Choroid plexus epithelial cell (primary cell): ENCODE measurements at places on chromosomes 16 and 17.

GRCh38 chr17:40399185-40399584 lies 18.5 kb downstream of the TOP2A start:
- peak; percentile 82 for DNase-seq

DNA sequence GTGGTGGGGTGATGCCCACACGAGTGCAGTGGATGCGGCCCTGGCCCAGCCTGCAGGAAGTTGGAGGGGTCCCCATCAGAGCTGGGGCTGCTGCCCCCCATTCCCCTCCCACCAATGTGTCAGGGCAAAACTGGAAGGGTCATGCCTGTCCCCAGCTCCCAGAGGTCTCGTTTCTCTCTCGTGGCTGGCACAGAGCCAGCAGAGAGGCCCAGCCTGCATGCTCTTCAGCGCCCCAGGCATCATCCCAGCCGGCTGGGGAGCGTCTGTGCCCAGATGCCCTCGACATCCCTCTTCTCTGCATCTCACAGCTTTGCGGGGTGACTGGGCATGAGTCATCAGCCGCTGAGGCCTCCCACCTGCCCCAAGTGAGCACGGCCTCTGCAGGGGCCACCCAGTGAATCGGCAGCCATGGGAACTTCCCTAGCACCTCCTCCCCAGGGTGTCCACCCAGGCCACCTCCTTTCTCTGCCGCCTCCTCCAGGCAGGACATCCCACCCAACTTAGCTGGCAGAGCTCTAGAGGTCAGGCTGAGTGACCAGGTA lies 9.8 kb upstream of the CSNK1D start:
- DNase-seq, result peak; percentile 76

GRCh38 chr17:21376759-21377690 lies 868 bp downstream of the KCNJ12 start:
- DNase-seq, result peak; percentile 49

- no peak for DNase-seq
Measured at GRCh38 chr16:85530370-85530739, 82.8 kb upstream of the GSE1 start.

GRCh38 chr17:40312893-40313667 lies 4.1 kb downstream of the RARA start:
- no peak for DNase-seq

- DNase-seq, result no peak
Measured at GRCh38 chr17:6669479-6670212, 18.1 kb downstream of the C17orf100 start.

DNA sequence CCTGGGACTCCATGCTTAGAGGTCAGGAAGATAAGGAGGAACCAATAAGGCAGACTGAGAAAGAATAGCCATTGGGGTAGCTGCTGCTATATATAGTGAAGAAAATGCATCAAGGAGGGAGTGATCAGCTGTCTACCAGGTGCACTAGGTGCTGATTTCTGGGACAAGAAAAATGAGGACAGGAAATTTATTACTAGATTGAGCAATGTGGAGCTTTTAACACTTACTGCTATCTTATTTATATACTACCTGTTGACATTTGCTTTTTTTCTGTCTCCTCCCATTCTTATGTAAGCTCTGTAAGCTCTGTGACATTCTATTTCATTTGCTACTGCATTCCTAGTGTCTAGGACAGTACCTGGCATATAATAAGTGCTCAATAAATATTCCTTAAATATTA lies 53.7 kb upstream of the DHX40 start:
- no peak for DNase-seq

GRCh38 chr17:82979718-82980117 lies 99.7 kb upstream of the METRNL start:
- DNase-seq, result no peak

- no peak for DNase-seq
Measured at GRCh38 chr16:28212532-28212873, 738 bp upstream of the XPO6 start.

- no peak for DNase-seq
Measured at GRCh38 chr17:48561884-48562810, 16.0 kb downstream of the HOXB4 start.

DNA sequence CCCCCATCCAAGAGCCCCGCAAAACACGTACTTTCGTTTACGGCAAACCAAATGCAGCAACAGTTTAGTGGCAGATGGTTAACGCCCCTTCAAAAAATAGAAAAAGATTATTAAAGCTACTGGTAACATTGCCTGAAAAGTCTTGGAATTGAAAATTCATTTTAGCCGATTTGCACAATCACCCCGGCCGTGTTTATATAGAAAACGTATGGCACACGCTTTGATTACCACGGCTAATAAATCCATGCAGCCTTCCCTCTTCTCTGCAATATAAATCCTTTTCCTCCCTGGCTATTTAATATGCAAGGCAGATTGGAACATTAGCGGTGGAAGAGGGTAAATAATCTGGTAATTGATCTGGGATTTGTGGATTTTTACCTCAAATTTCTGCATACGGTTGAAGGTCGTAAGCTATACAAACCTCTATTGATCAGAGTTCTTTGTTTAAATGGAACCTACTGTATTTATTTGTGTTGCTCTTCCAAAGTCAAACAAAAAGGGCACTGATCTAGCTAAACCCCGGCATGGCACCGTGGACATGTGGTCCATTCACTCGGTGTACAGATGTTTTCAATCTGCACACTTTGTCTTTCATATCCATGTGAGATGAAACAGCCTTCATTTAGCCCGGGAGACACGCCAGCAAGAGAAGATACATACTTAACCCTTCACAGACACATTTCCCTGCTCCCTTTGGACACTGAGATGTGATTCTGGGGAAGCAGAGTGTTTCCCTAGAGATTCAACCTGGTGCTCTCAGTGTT lies 238.1 kb upstream of the MAF start:
- peak; percentile 5 for DNase-seq

GRCh38 chr16:53372992-53373871 lies 61.0 kb upstream of the RBL2 start:
- no peak for DNase-seq

- DNase-seq, result no peak
Measured at GRCh38 chr17:17018612-17019429, 23.4 kb upstream of the MPRIP start.

GRCh38 chr16:59634004-59634579 lies 900.0 kb upstream of the GOT2 start:
- peak; percentile 80 for DNase-seq

GRCh38 chr17:13420418-13420826 lies 181.3 kb downstream of the HS3ST3A1 start:
- no peak for DNase-seq

DNA sequence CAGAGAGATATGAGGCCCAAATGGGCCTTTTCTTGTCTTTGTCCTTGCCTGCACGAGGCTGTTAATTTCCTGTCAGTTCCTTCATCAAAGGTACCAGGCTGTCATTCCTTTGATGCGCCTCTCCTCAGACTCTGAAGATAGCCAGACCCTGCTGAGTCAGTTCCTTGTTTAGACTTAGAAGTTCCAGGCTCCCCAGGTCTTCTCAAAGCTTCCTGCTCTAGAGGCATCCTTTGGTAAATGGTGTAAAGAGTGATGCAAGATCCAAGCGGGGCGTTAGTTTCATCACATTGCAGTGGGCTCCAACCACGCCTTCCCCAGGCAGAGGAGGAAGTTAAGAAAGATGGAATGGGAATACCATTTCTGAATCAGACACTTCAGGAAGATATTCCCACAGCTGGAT lies 4.0 kb upstream of the CDH11 start:
- peak; percentile 85 for DNase-seq

DNA sequence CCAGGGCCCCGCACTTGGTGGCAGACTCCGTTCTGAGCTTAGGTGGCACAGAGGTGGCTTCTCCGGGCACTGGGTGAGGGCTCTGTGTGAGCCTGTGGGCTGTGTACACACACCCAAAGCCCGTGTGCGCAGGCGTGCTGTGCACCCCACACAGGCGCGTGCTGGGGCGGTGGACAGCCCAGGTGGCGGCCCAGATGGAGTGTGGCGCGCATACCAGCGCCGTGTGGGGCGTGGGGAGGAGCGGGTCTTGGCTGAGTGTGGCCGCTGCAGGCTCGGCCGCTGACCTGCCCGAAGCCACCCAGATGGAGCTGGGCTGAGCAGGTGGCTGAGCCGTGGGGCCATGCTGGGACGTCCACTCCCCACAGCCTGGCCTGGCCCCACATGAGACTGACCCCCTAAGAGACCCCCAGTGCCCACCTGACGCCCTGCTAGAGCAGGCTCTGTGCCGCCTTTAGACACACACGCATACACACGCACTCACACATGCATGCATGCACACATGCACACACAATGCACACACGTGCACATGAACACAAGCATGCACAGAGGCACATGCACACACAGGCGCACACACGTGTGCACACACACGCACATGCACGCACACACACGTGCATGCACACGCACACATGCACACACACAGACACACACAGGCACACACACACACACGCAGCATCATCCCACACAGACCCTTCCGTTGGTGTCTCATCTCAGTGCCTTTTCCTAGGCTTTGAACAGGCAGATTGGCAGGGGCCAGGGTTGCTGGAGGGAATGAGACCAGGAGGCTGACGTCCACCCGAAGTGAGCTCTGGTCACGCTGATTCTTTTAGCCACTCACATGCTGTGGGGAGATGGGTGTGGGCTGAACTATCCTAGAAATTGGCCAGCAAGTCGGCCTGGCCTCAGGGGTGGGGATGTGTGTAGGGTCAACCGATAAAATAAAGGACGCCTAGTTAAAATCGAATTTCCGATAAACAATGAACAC lies 2.1 kb downstream of the PRR35 start:
- no peak for DNase-seq

DNA sequence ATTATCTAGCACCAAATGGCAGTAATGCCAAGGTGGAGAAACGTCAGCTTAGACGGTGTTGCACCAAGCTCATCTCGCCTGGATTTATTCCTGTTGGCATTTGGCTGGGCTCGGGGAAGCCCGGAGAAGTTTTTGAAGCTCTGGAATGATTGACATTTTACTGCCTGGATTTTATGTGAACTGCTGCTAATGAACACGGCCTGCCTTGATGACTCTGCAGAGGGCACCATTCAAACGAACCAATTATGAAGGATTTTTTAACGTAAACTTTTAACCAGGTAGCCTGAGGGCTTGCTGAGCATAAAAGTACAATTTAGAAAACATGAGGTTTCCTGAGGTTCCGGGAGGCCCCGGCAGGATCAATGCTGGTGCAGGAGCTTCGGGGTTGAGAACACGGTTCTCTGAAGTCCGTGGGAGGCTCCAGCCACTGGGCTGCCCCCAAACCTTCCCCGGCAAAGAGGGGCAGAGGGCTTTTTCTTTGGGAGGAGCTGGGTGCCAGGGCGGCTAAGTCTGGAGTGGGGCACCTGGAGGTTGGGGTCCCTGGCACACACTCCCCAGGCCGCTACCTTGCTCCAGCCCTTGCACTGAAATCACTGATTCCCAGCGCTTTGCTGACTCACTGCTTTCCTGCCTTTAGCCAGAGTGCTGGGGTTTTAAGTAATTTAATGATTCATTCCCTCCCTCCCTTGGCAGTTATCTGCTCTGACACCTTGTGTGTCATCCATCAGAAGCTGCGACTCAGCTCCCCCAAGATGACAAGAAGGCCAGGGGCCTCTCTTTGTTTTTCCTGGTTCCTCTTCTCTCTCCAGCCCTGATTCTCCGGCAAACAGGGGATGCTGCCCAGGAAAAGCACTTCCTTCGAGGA lies 161.2 kb upstream of the IRX3 start:
- DNase-seq, result peak; percentile 73
